BE2C (cell line): ENCODE measurements at places on chromosomes 11 and 22.

DNA sequence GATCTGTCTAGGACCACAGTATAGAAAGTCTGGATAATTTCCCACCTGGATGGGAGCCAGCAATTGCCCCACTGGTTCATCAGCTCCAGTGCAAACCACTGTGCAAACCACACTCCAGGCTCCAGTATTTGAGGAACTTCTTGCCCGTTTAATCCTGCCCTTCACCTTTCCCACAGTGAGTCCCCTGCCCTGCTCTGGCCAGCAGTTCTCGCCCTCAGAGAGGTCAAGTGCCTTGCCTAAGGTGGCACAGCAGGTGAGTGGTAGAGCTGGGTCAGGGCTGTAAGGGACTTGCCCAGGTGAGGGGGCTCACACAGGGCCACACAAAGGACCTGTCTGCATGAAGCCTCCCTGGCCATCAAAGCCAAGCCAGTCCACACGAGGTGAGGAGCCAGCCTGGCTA is 24.1 kb downstream of the MS4A10 start:
- DNase-seq = no peak

GRCh38 chr11:111429066-111429506 is 50.0 kb upstream of the POU2AF1 start:
- DNase-seq = peak; percentile 51

GRCh38 chr11:123429336-123429735 is 733 bp upstream of the GRAMD1B start:
- DNase-seq = no peak

DNA sequence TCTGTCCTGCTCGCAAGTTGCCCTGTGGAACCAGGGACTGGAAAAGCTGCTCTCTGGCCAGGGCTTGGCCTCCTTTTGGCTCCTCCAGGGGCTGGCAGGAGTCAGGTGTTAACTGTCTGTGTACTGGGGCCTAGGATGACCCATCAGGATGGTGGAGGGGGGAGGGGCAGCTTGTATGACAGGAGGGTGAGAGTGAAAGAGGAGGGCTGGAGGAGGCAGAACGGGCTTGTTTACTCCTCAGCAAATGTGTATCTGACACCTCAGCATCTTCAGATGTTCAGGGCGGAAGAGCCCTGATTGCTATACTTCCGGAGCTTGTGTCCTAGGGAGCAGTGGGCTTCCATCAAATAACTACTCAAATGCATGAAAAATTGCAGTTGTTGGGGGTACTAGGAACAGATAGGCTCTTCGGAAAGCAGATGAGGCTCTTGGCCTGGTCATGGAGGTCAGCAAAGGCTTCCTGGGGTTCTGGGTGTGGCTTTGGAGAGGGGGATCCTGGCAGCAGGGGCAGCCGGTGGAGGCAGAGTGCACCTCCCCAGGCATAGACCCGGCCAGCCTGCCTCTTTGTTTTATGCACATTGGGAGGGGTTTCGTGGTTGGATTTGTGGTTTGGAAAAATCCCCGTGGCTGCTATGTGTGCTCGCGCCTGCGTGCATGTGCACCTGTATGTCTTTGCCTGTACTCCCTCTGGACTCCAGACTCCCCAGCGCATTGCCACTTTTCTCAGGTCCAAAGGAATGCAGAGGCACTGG is 31.2 kb downstream of the CD82 start:
- DNase-seq = no peak

GRCh38 chr22:39622881-39623367 is 52.4 kb downstream of the CACNA1I start:
- peak; percentile 46 for DNase-seq

DNA sequence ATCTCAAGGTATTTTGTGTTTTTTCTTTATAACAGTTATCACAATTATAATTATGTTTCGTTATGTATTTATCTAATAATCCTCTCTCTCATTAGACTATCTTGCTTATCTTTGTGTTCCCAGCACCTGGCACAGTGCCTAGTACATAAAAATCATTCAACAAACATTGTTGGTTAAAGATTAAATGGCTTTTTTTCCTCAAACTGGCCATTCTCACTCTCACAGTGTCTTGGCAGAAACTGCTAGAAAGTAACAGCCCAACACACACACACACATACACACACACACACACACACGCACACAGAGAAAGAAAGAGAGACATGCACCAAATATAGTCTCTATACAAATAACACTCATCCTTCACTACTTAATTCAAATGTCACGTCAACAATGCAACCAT is 36.8 kb downstream of the OR10A6 start:
- no peak for DNase-seq

- DNase-seq = no peak
Measured at GRCh38 chr11:15613251-15613650, 498.5 kb downstream of the INSC start.

GRCh38 chr22:41308544-41308947 is 7.2 kb downstream of the ZC3H7B start:
- DNase-seq = no peak

DNA sequence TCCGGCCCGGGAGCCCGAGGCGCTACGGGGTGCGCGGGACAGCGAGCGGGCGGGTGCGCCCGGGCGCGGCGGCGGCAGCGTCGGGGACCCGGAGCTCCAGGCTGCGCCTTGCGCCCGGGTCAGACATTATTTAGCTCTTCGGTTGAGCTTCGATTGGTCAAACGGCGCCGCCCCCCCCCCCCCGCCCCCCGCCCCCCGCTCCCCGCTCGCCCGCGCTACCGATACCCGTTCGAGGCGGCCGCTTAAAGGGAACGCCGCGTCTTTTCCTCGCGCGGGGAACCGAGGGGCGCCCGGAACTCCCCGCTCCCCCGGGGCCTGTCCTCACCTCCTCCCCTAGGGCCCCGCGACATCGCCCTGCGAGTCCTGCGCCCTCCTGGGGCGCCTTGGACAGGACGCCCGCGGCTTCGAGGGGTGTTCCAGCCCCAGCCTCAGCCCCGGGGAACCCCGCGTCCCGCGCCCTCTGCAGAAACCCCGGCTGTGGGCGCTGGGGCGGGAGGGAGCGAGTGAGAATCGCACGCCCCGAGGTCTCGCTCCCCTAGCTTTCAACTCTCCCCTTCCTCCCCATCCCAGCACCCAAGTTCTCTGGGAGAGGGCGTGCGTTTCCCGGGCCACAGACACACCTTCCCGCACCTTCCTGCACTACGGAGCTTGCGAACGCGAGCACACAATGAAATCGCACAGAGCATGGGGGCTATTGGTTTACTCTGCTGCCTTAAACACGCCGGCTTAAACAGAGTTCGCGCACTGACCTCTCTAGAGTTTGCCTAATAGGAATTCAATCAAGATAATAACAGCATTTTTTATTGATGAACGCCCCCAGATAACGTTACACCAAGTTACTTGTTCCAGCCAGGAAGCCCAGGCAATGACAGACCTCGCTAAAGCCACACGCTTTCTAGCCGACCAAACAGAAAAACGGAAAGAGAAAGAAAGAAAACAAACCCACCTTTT is at the start of gene BDNF:
Gene BDNF (minus strand): TSS at position 105 of the 951 bp plus-strand sequence. CDS start 41,891 bp downstream, outside the sequence.
- no peak for DNase-seq

DNA sequence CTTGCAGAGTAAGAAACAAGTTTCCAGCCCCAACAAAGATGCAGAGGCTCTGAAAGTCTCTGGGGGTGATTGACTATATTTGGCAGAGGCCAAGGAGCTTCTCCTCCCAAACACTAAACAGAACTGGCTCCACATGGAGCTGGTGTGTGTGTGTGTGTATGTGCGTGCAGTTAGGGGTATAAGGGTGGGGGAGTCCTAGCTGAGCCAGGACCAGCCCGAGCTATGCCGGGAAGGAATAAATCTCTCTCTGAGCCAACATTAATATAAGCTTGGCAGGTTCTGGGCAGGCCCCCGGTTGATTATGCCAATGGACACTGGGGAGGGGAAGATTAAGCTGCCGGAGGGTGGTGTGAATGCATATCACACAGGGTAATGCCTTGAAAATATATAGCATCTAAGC is 324.2 kb downstream of the MIAT start:
- no peak for DNase-seq
